Stimulated activated CD4-positive, alpha-beta T cell treated with anti-CD3 and anti-CD28 coated beads, Interleukin-4, amount 100 ng/mL, for 48 hours (primary cell): ENCODE measurements at places on chromosomes 11 and 22.

- no peak for DNase-seq
These were observed 113.9 kb downstream of the TRIM29 start for GRCh38 chr11:120024046-120024445.

DNA sequence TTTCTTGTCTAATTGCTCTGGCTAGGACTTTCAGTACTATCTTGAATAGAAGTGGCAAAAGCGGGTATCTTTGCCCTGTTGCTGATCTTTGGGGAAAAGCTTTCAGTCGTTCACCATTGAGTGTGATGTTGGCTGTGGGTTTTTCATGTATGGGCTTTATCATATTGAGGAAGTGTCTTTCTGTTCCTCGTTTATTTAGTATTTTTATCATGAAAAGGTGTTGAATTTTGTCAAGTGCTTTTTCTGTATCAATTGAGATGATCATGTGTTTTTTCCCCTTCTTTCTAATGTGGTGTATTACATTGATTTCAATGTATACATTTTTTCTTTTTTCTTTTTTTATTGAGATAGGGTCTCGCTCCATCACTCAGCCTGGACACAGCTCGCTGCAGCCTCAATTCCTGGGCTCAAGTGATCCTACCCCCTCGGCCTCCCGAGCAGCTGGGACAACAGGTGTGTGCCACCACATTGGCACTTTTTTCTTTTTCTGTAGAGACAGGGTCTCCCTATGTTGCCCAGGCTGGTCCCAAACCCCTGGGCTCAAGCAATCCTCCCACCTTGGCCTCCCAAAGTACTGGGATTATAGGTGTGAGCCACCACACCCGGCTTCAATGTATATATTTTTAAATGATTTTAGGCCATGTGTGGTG is 5.3 kb upstream of the GNB1L start:
- no peak for DNase-seq

DNA sequence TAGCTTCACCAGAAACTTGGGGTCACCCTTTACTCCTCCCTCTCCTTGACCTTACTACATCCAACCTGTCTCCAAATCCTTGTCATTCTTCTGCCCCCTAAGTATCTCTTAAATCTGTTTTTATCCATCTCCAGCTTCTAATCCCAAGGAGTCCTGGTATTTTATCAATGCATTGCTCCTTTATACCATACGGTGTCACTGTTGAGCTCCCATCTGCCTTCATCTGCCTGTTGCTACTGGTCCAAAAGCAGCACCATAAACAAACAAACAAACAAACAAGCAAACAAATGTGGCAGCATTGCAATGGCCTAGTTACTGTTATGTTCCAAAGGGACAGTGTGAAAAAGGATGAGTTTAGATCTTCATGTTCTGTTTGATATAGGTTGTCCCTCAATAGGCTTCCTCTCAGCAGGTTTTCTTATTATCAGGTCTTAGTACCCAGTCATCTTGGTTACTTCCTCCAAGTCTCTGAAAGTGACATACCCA is 34.2 kb downstream of the DNHD1 start:
- peak; percentile 7 for DNase-seq

DNA sequence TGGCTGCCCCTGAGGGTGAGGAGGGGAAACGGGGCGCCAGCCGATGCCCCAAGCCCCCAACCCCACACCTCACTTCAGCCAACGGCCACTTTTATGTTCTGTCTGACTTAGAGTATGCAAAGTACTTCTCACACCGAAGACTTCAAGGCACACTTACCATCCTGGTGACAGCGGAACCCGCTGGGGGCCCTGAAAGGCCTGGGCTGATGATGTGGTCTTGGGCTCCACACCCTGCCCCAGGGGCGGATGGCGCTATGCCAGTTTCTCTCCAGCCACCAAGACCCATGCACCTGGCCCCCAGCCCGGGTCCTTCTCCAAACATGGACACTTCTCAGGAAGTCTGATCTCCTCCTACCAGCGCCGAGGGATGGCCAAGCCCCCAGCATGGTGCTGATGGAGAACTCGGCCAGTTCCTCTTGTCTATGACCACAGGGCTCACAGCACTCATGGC is 175.4 kb downstream of the CTTN start:
- DNase-seq, result no peak

- no peak for DNase-seq
These were observed 6.9 kb downstream of the C11orf68 start for GRCh38 chr11:65911682-65912568.

DNA sequence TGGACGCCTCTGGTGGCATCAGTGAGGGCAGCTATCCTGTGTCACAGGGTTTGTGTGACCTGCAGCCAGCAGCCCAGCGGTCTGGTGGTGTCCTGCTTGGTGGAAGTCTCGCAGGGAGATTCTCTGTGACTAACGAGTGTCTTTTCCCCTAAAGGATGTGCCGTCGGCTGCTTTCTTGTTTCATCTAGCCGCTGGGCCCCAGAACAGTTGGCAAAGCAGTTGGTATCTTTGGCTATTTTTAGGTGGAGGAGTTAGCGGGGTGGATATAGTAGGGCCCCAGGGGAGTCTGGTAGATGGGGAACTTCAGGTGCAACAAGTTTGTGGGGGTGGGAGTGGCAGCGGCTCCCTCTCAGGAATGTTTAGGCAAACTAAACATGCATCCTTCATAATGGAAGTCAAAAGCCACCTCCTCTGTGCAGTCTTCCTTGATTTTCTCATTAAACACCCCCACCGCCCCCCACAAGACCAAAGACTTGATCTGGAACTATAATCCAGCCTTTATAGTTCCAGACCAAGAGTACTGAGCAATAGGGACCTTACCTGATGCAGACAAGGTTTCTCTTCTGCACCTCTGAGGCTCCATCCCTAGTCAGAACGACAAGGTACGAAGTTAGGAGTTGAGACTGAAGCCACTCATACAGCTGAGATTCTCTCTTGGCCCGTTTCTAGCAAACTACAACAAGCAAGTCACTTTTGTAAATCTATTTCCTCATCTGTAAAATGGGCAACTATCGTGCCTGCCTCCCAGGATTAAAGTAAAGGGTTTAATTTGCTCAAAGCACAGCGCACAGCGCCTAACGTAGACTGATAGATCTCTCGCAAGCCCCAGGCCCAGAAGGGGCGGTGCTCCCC is 1.1 kb upstream of the PELI3 start:
- no peak for DNase-seq
